Activated CD8-positive, alpha-beta T cell treated with anti-CD3 and anti-CD28 coated beads for 36 hours (primary cell): ENCODE measurements at places on chromosomes 12 and 14.

GRCh38 chr14:21215130-21215878, 53.9 kb downstream of the HNRNPC start:
- peak overlapping the region; percentile 81 for H3K27ac ChIP-seq
- H3K27me3 ChIP-seq: no peaks in the 10 kb centered on the region
- H3K4me3 ChIP-seq: no peak overlapping the region
- DNase-seq: no peak
- H3K4me1 ChIP-seq: peaks cover 67% of the 10 kb centered on the region

DNA sequence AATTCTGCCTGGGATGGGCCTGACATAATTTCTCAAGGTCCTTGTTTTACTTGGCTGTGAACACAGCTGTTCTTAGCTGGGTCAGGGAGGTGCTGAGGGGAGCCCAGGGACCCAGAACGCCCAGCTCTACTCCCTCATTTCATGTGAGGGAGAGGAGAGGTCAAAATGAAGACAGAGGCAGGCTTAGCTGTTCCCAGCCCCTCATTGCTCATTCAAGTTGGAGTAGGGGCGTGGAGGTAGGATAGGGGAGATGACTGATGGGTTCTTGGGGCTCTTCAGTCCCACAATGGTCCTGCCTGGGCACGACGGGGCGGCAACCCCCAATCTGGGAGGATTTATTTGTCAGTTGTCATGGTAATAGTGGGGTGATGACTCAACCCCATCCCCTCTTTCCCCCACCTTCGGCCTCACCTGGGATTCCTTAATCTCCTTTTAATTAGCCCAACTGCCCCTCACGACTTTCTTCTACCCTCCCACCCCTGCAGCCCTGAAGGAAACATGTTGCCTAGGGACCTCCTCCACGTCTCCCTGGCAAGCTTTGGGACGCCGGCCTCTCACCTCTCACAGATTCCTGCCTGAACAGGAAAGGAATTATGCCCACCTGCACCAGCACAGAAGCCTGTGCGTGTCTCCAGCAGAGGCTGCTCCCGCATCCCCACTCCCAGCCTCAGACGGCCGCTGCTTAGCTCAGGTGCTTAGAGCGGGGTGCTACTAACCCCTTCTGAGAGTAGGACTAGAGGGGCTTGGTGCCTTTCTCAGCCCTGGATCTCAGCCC, 10.2 kb downstream of the SPRYD3 start:
- H3K27ac ChIP-seq: peak overlapping the region; percentile 29
- H3K4me1 ChIP-seq: peaks cover 14% of the 10 kb centered on the region

DNA sequence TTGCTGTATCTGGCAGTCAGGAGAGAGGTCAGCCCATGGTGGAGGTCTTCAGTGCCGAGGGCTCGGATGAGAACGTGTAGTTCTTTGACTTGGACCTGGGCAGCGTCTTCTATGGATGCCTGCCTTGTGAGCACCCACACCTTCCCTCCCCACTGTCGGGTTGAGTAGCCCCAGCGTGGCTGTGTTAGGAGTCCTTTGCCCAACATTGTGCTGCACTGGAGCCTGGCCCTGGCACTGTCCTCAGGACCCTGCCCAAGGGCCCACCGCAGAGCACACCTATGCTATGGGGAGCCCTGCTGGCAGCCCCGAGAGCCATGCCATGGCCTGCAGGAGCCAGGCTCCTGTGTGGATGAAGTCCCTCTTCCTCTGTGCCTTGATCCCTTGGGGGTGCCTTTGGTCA, 26.7 kb downstream of the SLC25A29 start:
- peaks cover 30% of the 10 kb centered on the region for H3K36me3 ChIP-seq
- DNase-seq: no peak
- H3K4me1 ChIP-seq: peaks cover 49% of the 10 kb centered on the region
- no peak overlapping the region for H3K4me3 ChIP-seq
- H3K27ac ChIP-seq: peak overlapping the region; percentile 50

- DNase-seq: peak; percentile 58
- H3K4me3 ChIP-seq: peak overlapping the region; percentile 80
- H3K27me3 ChIP-seq: peaks cover 27% of the 10 kb centered on the region
- no peaks in the 10 kb centered on the region for H3K36me3 ChIP-seq
- peaks cover 23% of the 10 kb centered on the region for H3K4me1 ChIP-seq
- peak overlapping the region; percentile 52 for H3K27ac ChIP-seq
These were observed 713 bp downstream of the FRMD6 start for GRCh38 chr14:51652168-51653078.

DNA sequence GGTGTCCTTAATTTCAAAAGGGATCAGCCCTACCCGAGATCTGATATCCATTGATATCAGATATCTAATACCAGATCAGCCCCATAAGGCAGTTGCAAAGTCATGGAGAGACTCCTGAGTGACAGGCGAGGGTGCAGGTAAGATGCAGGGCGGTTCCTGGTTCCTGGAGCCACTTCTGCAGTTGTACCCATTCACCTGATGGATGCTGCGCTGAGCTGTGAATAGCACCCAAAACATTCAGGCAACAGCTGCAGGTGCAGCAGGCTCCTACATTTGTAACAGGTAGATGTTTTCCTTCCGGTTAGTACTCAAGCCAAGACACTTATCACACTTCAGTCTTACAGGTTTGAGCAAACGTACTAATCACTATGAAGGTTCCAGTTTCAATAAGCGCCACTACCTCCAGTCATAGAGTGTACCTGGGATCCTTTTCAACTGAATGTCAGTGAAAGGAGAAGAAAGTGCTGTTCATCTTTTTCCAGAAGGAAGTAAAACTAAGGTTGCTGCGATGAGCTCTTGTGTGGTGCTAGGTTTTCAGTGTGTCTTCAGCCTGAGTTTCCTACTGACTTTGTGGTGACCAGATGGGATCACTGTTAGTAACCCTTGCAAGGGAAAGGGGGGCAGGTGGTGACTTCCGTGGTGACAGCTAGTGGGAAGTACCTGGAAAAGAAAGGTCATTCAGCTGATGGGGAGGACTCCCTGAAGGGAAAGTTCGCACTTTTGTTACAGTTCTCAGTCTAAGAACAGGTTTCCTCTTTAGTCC, 1.9 kb downstream of the ATP6V0A2 start:
- H3K4me1 ChIP-seq: peaks cover 38% of the 10 kb centered on the region
- no peaks in the 10 kb centered on the region for H3K27me3 ChIP-seq
- H3K4me3 ChIP-seq: peak overlapping the region; percentile 95
- DNase-seq: peak; percentile 62
- peak overlapping the region; percentile 88 for H3K27ac ChIP-seq
- H3K36me3 ChIP-seq: peaks cover 15% of the 10 kb centered on the region

GRCh38 chr14:53845813-53846693, 110.6 kb downstream of the BMP4 start:
- H3K27ac ChIP-seq: no peak overlapping the region
- H3K4me1 ChIP-seq: no peaks in the 10 kb centered on the region
- no peaks in the 10 kb centered on the region for H3K36me3 ChIP-seq
- DNase-seq: no peak
- H3K4me3 ChIP-seq: no peak overlapping the region
- H3K27me3 ChIP-seq: no peaks in the 10 kb centered on the region

DNA sequence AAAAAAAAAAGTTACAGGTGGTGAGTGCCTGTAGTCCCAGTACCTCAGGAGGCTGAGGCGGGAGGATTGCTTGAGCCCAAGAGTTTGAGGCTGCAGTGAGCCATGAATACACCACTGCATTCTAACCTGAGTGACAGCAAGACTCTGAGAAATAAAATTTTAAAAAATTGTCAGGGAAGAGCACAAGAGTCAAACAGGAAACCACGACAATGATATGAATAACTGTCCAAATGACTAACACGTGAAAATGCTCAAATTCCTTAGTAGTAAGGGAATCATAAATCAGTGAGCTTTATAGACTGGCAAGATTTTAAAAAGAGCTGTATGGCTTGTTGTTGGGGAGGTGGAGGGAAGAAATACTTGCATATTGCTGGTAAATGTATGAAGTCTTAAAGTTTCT, 12.9 kb upstream of the ASPG start:
- peaks cover 14% of the 10 kb centered on the region for H3K27me3 ChIP-seq
- H3K4me1 ChIP-seq: no peaks in the 10 kb centered on the region
- H3K4me3 ChIP-seq: no peak overlapping the region
- DNase-seq: no peak

DNA sequence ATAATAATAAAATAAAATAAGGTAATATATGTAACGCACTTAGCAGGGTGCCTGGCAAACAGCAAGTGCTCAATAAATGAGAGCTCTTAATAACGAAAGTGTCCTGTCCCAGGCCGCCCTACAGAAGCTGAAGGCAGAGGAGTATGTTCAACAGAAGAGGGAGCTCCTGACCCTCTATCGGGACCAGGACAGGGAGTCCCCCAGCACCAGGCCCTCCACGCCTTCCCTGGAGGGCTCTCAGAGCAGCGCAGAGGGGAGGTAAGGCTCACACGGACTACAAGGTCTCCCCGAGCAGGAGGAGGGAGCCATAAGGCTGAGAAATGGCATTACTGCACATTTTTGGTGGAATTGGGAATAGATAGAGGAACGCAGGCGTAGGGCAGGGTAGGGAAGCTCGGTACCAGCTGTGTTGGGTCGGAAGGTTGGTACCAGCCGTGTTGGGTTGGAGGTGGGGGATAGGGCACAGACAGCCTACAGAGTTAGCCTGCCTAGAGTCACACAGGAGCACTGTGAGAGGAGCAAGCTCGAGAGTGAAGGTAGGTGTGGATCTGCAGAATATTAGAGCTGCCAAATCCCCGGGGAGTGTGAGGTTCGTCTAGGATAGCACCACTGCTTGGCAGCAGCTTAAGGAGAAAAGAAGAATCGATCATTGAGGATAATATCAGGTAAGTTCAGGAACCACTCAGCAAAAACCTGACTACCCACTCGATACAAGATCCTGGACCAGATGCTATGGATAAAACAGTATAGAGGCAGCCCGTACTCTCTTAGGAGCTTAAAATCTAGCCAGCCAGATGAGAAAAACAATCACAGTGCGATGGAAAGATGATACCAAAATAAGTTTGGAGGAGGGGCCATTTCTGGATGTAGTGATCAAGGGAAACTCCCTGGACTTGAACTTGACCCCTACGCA, 15.3 kb downstream of the TNFRSF1A start:
- peaks cover 24% of the 10 kb centered on the region for H3K36me3 ChIP-seq
- H3K4me1 ChIP-seq: peaks cover 58% of the 10 kb centered on the region
- H3K27me3 ChIP-seq: no peaks in the 10 kb centered on the region
- H3K4me3 ChIP-seq: no peak overlapping the region
- DNase-seq: peak; percentile 54

- peaks cover 89% of the 10 kb centered on the region for H3K4me1 ChIP-seq
- H3K27ac ChIP-seq: peak overlapping the region; percentile 55
- no peak overlapping the region for H3K4me3 ChIP-seq
- peaks cover 64% of the 10 kb centered on the region for H3K36me3 ChIP-seq
- DNase-seq: no peak
- H3K27me3 ChIP-seq: no peaks in the 10 kb centered on the region
These were observed 134.8 kb downstream of the FOXN3 start for GRCh38 chr14:89282191-89282590.
